ENCODE measurements at places on chromosomes 3 and 15.
A peak's percentile ranks its signal among the peaks of the same experiment; 100 is the strongest.

- no peak for DNase-seq
These were observed 54.5 kb upstream of the ABHD10 start for GRCh38 chr3:111924283-111924682.

DNA sequence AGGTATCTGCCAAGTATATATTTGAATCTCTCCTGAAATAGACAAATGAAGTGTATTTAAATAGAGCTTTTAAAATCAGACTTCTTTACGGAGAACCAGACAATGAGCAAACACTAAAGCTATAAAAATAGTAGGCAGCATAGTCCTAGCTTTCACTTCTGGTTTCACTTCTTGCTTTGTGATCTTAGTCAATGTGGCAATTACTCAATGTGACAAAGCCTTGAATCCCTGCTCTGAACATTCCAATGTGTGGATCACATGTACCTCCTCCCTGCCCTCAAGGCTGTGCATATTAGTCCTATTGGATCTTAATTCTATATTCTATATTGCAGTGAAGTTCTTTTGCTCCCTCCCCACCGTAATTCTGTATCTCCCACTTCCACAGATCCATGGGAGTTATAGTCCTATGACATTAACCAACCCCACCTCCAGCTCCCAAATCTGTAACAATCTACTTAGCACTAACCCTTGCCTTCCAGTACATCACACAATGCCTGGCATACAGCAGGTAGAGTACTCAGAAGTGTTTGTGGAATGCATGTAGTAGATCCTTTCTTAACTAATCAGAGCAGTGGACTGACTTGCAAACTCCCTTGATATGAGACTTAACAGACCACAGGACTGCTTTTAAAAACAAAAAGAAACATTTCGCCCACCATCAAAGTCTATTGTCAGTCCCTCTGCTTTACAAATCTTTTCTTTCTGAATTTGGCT is 24.3 kb upstream of the CP start:
- no peak for DNase-seq

DNA sequence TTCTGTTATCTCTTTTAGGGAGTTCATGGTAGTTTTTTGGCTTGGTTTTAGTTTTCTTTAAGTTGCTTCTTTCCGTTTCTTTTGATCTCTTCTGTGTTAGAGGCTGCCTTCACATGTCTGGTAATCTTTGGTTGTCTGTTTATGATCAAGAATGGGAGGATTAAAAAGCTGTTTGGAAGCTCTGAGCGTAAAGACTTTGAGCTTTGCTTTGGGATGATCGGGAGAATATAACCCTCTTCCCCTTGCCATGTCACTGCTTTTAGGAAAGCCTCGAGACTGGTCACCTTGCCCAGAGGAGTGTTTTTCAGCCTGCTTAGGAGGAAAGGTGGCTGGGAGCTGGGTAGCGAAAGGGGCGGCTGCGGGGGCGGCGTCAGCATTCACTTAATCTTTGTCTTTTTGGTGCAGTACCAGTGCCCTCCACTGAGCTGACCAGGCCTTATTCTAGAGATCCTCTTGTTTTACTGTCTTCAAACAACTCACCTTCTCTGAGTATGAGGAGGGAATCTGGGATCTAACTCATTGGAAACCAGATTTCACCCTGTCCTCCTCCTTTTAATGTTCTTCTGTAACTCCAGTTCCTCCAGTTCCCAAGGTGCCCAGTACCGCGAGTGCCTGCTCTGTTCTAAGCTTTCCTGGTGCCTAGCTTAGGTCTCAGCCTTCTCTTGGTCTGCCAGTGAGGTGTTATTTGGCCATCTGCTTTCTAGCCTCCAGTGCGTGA is 15.5 kb downstream of the TATDN2 start:
- peak; percentile 57 for DNase-seq

DNA sequence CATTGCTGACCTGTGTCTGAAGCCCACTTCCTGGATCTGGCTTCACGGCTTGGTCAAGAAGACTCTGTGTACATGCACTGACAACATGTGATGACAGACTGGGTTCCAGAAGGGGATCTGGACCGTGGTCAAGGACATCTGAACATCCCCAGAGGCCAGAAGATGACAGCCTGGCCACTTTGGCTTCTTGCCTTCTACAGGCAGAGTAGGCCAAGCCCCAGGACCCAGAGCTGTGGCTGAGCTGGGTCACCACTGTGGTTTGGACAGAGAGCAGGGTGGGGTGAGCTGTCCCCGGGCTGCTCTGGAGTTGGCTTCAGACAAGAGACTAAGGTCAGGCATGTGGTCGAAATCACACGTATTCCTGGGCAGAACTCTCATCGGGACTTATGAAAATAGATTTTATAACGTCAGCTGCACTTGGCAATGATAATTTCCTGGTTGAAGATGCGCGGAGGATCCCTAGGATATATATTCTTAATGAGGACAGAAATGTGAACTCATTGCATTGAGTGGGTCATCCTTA is 114.1 kb upstream of the FRMD4B start:
- no peak for DNase-seq

- no peak for DNase-seq
These were observed 31.6 kb downstream of the CACNA1D start for GRCh38 chr3:53525765-53526703.

- DNase-seq, result no peak
These were observed 23.6 kb downstream of the SERPINI2 start for GRCh38 chr3:167450195-167450594.

- no peak for DNase-seq
These were observed 100.0 kb downstream of the MAGI1 start for GRCh38 chr3:65938676-65939075.

DNA sequence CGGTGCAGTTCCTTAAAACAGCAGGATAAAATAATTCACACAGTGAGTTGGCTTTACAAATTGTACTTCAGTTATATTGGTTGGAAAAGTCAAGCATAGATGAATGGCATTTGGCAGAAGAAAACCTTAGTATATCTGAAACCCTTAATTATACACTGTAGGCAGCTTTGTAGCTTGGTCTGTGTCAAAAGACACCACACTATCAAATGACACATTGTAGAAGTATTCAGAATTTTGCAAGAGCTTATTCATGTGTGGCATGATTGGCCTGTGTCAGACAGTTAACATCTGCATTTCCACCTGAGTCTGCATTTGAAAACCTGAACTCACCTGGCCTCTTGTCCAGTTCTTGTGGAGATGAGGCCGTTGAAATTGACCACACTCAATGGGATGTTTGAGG is 13.8 kb downstream of the TMEM266 start:
- no peak for DNase-seq

DNA sequence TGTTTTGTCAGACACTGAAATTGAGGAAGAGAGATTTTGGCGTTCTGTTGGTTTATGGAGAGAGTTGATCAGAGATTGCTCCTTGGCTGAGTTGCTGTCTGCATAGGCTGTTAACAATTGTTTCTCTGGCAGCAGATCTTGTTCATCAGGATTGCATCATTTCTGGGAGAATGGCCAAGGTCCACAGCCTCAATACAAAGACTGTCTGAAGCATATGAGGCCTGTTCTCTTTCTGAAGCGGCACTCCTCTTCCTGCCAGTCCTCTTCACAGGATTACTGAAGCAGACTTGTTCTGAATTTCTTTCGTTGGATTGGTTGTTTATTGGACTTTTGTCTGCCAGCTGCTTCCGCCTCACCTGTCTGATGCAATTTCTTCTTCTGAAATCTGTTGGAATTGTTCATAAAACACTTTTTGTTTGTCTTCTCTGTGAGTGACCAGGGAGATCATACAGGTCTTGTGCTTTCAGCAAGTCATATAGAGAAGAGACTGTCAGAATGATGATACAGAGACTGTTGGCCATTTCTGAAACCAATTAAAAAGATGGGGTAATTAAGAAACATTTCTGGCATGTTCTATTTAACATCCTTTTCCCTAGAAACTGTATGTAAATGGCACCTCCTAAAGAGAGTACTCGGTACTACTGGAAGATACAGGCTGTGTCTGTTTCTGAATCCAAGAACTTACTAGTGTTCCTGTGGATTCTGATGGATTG is 25.5 kb downstream of the SETD5 start:
- no peak for DNase-seq

GRCh38 chr15:56931639-56932508 is 13.4 kb downstream of the TCF12 start:
- DNase-seq, result no peak

DNA sequence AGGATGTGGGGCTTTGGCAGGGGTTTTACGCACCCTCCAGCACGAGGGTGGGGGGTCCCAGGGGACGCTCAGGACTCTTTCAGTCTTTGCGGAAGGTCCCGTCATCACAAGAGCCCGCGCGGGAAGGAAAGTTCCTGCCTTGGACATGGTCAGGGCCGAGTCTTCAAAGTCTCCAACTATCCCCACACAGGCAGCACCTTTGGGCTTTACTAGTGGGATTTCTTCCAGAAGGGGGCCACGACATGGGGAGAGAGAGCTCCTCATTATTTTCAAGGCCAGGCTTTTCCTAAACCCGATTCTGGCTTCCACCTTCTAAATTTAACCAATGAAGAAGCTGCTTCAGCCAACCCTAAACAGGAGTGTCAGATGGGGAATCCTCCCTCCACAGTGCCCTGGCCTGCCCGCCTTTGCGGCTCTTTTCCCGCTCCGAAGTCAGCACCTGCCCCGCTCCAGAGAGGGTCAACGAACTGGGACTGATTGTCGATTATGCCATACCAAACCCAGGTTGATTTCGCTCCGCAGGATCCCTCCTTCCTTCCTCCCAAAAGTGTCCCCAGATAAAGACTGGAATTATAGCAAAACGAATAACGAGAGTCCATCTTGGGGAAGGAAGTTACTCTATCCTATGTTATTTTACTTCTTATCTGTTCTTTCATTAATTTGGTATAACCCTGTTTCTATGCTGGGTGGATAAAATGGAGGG is 11.0 kb downstream of the SHOX2 start:
- DNase-seq, result no peak

GRCh38 chr3:149770246-149770645 is 18.0 kb upstream of the COMMD2 start:
- DNase-seq, result no peak

DNA sequence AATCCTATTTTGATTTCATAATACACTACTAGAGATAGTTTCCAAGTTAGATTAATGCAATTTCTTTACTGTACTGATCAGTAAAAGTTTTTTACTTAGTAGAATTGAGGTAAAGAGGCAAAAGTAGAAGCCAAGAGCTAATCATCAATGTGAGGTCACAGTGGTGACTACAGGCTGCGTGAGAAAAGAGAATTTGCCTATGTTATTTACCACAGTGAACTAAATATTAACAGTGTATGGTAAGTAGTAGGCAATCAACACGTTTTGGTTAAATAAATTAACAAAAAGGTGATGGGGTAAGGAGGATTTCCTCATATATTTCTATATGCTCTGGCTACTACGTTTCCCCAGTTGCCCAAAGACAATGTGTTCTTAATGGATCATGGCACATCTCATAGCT is 202.2 kb upstream of the CMC1 start:
- DNase-seq, result no peak

DNA sequence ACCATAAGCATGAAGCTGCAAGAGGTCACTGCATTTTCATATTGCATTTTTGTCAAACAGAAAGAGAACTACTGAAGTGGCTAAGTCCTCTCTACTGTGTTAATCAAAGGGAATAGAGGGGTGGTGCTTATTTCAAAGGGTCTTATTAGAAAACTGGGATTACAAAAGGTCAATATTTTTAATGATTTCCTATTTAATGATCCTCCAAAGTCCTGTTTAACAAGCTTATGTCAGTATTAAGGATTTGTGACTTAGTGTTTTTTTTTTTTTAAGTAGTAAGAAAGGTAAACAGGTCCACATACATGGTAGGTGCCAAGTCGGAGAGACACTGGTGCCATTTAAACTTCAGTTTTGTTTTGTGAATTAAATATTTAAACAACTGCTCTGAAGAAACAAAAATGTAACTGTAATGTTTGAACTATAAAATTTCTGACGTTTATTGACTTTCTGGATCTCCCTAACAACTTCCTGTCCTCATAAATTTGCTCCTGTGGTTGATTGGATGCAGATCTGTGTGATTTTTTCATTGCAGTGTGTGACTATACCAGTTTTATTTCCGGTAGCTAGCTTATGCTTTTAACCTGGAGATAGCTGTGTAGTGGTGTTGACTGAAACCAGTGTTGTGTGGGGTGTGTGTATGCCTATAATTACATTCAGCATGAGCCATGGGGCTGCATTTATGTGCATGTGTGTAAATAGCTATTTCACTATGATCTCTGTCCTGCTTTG is 8.6 kb upstream of the CACNA1D start:
- no peak for DNase-seq

- DNase-seq, result no peak
These were observed 3.7 kb downstream of the NME9 start for GRCh38 chr3:138325990-138326389.

GRCh38 chr15:44541282-44541958 is 4.5 kb downstream of the EIF3J start:
- DNase-seq, result no peak

DNA sequence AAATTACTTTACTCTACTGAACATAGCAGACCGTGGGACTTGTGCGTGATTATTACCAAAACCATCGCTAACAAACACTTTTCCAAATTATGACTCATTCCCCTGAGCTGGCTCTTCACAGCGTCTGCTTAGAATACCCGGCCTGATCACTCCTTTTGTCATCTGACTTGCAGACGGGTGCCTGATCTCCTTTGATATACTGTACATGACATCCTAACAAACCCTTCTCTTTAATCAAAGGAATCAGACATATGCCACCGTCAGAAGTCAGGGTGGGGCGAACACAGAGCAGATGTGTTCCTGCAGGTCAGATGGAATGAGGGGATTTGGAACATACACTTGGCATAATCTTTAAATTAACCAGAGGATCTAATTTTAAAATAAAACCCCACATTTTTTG is 48.5 kb upstream of the SH3GL3 start:
- DNase-seq, result no peak

DNA sequence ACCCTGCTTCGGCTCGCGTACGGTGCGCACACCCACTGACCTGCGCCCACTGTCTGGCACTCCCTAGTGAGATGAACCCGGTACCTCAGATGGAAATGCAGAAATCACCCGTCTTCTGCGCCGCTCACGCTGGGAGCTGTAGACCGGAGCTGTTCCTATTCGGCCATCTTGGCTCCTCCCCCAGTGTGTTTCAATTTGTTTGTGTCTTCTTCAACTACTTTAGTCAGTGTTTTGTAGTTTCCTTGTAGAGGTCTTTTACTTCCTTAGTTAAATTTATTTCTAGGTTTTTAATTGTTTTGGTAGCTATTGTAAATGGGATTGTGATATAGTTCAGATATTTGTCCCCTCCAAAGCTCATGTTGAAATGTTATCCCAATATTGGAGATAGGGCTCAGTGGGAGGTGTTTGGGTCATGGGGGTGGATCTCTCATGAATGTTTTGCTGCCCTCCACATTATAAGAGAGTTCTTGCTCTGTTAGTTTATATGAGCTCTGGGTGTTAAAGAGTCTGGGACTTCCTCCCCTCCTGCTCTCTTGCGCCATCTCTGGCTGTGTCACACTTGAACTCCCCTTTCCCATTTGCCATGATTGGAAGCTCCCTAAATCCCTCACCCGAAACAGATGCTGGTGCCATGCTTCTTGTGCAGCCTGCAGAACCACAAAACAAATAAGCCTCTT is 304.4 kb downstream of the DOCK3 start:
- DNase-seq, result no peak

GRCh38 chr15:43094416-43095030 is 11.3 kb downstream of the UBR1 start:
- no peak for DNase-seq

- no peak for DNase-seq
These were observed 710 bp downstream of the TJP1 start for GRCh38 chr15:29821416-29822099.

Data from stimulated activated CD8-positive, alpha-beta memory T cell treated with anti-CD3 and anti-CD28 coated beads, Interleukin-7, amount 100 ng/mL, for 1 hour (primary cell).